Muscle of back (tissue), 13 donors: ENCODE measurements at places on chromosomes 3 and 15.

DNA sequence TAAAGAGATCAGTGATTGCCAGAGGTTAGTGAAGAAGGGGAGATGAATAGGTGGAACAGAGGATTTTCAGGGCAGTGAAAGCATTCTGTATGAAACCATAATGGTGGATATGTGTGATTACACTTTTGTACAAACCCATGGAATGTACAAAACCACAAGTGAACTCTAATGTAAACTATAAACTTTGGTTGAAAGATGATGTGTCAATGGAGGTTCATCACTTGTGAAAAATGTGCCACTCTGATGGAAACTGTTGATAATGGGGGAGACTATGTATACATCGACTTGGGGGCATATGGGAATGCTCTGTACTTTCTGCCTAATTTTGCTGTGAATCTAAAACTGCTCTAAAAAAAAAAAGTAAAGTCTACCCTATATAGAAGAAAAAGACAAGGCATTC lies 68.7 kb upstream of the ARHGEF3 start:
- no peak for DNase-seq

DNA sequence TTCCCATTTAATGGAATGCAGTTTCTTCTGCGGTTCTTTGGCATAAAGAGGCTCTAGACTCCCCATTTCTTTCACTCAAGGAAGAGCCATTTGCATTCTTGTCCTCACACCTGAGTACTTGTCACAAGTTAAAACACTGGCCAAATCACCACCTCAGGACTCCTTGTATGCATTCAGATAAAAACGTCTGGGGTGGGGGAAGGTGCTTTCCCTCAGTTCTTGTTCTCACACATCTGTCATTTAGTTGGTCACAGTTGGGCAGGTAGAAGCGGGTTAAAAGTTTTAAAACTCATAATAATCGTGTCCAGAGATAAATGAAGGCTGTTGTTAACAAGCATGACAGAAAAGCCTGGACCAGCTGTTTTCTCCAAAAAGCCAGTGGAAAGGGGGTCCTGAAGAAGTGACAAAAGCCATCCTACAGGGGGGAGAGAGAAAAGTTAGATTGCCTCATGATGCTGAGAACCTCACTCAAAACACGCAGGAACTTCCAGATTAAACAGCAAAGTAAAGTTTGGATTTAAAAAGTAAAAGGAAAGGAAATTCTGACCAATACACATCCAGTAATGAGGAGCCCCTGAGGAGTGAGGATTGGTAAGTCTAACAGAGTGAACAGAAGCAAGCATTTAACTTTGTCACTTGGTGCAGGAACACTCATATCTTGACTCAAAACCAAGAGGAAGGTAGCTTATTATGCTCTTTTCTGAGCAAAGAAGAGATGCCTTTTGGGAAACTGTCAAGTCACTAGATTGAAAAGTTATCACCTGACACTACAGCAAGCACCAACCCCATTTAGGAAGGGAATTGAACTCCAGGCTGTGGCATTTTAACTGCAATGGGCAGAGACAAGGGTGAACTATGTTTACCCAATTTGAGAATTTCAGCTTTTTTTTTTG lies 2.8 kb downstream of the BCL2L10 start:
- DNase-seq: no peak

- DNase-seq: no peak
These were observed 368.6 kb upstream of the ROPN1 start for GRCh38 chr3:124360563-124360962.

GRCh38 chr3:2851361-2851760 lies 258.8 kb downstream of the IL5RA start:
- no peak for DNase-seq

DNA sequence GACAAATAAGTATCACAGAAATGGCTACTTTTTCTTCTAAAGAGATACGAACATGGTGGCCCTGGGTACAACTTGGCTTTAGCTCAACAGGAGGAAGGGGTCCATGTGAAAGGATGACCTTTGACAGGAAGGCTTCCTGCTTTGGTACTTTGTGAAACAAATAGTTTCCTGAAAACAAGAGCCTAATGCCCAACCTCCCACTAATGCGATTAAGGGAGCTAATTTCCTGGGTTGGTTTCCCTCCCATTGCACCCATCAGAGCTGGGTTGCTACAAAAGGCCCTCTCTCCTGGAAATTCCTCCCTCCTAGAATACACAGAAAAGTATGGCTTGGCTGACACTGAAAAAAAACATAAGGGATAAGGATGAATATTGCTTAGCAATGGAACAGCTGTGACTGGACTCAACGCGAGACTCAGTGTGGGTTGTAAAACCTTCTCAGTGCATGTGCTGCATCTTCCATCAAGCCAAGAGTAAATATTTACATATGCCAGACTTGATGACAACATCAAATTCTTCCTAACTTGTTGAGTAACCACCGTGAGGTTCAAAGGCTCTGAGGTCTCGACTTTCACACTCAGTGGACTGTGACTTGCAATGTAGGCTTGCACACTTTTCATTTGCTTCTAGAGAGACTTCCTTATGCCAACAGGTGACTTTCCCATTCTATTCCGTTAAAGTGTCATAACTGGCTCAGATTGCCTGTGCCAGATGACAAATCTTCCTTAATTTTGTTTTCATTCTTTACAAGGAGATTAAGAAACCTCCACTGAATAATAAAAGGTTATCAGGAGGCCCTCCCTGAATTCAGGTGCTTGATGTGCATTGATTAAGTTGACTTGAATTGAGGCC lies 60.1 kb downstream of the ADAMTS9 start:
- DNase-seq: no peak
